ENCODE measurements at places on chromosomes 3 and 15.

GRCh38 chr3:157330206-157330605, 106.4 kb upstream of the PTX3 start:
- DNase-seq = no peak
- H3K4me1 ChIP-seq = no peaks in the 10 kb centered on the region

GRCh38 chr3:137963463-137963862, 46.5 kb upstream of the CLDN18 start:
- H3K36me3 ChIP-seq = no peaks in the 10 kb centered on the region
- H3K4me1 ChIP-seq = peaks cover 2% of the 10 kb centered on the region
- DNase-seq = no peak
- no peak overlapping the region for H3K27ac ChIP-seq
- no peaks in the 10 kb centered on the region for H3K27me3 ChIP-seq
- H3K4me3 ChIP-seq = no peak overlapping the region

DNA sequence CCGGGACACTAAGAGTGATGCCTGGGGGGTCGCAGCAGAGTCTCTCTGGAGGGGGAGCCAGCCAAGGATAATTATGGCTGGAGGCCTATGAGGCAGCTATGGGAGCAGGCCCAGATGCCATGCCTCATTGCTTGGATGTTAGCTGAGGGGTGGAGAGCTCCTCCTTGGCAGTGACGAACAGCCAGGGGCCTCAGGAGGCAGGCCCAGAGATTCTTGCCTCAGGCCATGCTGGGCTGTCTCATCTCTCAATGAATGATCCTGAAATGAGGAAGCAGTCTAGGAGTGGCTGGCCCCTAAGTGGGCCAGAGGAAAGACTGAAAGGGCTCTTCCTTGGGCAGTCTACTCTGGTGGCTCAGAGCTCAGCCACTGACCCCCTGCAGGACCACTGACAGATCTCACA, 21.3 kb downstream of the KIF9 start:
- no peak overlapping the region for H3K4me3 ChIP-seq
- H3K36me3 ChIP-seq = no peaks in the 10 kb centered on the region
- H3K27ac ChIP-seq = no peak overlapping the region
- no peak for DNase-seq

DNA sequence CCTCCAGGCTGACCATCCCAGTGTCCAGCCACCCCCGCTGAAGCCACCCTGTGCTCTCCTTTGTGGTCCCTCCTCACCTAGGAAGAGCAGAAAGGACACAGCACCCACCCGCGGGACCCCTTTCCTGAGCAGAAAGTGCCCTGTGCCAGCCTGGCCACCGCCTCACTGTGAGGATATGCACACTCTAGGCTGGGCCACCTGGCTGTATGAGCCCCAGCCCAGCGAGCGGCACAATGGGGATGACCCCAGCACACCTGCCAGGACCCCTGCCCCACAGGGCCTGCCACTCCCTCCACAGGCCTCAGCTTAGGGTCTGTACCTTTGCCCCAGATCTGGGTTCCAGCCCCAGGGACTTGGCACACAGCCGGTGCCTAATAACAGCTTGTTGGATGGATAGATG, 47.9 kb upstream of the FURIN start:
- no peaks in the 10 kb centered on the region for H3K4me1 ChIP-seq
- no peaks in the 10 kb centered on the region for H3K27me3 ChIP-seq
- H3K36me3 ChIP-seq = peaks cover 4% of the 10 kb centered on the region
- H3K4me3 ChIP-seq = no peak overlapping the region

DNA sequence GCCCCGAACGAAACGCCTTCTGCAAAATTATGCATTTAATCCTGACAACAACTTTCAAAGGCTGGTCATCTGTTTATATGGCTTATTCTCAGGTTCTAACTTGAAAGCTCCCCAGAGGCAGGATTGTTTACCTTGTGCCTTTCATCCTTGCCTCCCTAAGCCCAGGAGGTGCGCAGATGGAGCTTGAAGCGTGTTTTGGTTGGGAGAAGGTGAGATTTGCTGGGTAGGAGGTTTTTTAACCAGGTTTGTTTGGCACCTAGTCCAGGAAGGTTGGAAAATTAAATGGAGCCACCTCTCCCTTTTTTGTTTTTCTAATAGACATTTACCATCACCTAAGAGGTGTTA, 675 bp downstream of the TSEN2 start:
- H3K27ac ChIP-seq = no peak overlapping the region
- peaks cover 3% of the 10 kb centered on the region for H3K4me1 ChIP-seq
- peak overlapping the region; percentile 92 for H3K4me3 ChIP-seq

GRCh38 chr15:70777170-70777926, 14.0 kb upstream of the UACA start:
- H3K36me3 ChIP-seq = no peaks in the 10 kb centered on the region
- no peak overlapping the region for H3K4me3 ChIP-seq
- no peak overlapping the region for H3K27ac ChIP-seq
- no peaks in the 10 kb centered on the region for H3K27me3 ChIP-seq
- no peaks in the 10 kb centered on the region for H3K4me1 ChIP-seq

DNA sequence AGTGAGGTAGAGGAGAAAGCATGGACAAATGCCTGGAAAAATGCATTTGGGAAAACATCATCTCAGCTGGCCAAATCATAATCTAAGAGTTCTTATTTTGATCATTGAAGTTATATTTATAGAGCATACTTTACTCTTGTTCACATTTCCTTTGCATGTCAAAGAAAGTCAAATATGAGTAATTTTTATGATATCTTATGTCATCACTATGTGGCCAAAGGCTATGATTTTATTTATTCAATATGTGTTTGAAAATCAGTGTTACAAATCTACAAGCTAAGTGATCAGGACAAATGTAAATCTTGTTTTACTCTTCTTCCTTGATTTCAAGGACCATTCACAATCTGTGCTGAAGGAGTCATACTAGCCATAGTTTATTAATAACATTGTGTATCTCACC, 237.2 kb upstream of the DPH6 start:
- H3K4me1 ChIP-seq = no peaks in the 10 kb centered on the region
- no peaks in the 10 kb centered on the region for H3K27me3 ChIP-seq
- H3K36me3 ChIP-seq = no peaks in the 10 kb centered on the region
- no peak overlapping the region for H3K27ac ChIP-seq
- DNase-seq = no peak

- DNase-seq = no peak
- H3K4me3 ChIP-seq = no peak overlapping the region
- H3K27ac ChIP-seq = no peak overlapping the region
- H3K36me3 ChIP-seq = no peaks in the 10 kb centered on the region
- peaks cover 7% of the 10 kb centered on the region for H3K4me1 ChIP-seq
Observed at GRCh38 chr15:51844747-51845426, 15.4 kb downstream of the TMOD3 start.

GRCh38 chr3:52777959-52778805, 783 bp downstream of the ITIH1 start:
- no peaks in the 10 kb centered on the region for H3K36me3 ChIP-seq
- DNase-seq = no peak
- H3K27me3 ChIP-seq = no peaks in the 10 kb centered on the region
- H3K4me3 ChIP-seq = no peak overlapping the region
- no peak overlapping the region for H3K27ac ChIP-seq
- peaks cover 3% of the 10 kb centered on the region for H3K4me1 ChIP-seq

- H3K4me3 ChIP-seq = no peak overlapping the region
- H3K27ac ChIP-seq = no peak overlapping the region
- no peaks in the 10 kb centered on the region for H3K36me3 ChIP-seq
- no peaks in the 10 kb centered on the region for H3K4me1 ChIP-seq
- no peaks in the 10 kb centered on the region for H3K27me3 ChIP-seq
Observed at GRCh38 chr3:97736928-97737327, 27.6 kb upstream of the ARL6 start.

- H3K4me1 ChIP-seq = no peaks in the 10 kb centered on the region
- no peak for DNase-seq
- no peak overlapping the region for H3K4me3 ChIP-seq
- H3K36me3 ChIP-seq = no peaks in the 10 kb centered on the region
- H3K27ac ChIP-seq = no peak overlapping the region
- H3K27me3 ChIP-seq = no peaks in the 10 kb centered on the region
Observed at GRCh38 chr15:66798426-66799061, 96.5 kb downstream of the SMAD6 start.

- DNase-seq = no peak
- H3K27me3 ChIP-seq = no peaks in the 10 kb centered on the region
- no peaks in the 10 kb centered on the region for H3K36me3 ChIP-seq
- no peak overlapping the region for H3K4me3 ChIP-seq
Observed at GRCh38 chr3:194760494-194761137, 74.9 kb downstream of the FAM43A start.

GRCh38 chr3:42001777-42002176, 39.9 kb upstream of the ULK4 start:
- no peak for DNase-seq
- no peak overlapping the region for H3K4me3 ChIP-seq
- H3K27ac ChIP-seq = no peak overlapping the region
- H3K4me1 ChIP-seq = no peaks in the 10 kb centered on the region
- H3K36me3 ChIP-seq = peaks cover 2% of the 10 kb centered on the region

DNA sequence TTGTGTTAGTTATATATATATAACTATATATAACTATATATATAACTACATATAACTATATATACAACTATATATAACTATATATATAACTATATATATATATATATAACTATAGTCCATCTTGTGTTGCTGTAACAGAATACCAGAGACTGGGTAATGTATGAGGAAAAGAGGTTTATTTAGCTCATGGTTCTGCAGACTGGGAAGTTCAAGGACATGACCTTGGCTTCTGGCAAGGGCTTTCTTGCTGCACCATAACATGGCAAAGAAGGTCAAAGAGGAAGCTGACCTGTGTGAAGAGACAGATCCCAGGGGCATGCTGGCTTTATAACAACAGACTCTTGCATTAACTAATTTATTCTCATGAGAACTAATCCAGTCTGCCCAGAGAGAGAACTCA, 27.6 kb downstream of the KBTBD12 start:
- H3K36me3 ChIP-seq = no peaks in the 10 kb centered on the region
- H3K27ac ChIP-seq = no peak overlapping the region
- no peaks in the 10 kb centered on the region for H3K27me3 ChIP-seq
- H3K4me3 ChIP-seq = no peak overlapping the region
- no peaks in the 10 kb centered on the region for H3K4me1 ChIP-seq

GRCh38 chr3:180624714-180625113, 22.8 kb downstream of the TTC14 start:
- no peak for DNase-seq
- no peak overlapping the region for H3K27ac ChIP-seq
- H3K36me3 ChIP-seq = peaks cover 26% of the 10 kb centered on the region

GRCh38 chr15:101142711-101143110, 109.1 kb downstream of the CHSY1 start:
- no peaks in the 10 kb centered on the region for H3K4me1 ChIP-seq
- H3K4me3 ChIP-seq = no peak overlapping the region
- H3K27me3 ChIP-seq = no peaks in the 10 kb centered on the region
- no peaks in the 10 kb centered on the region for H3K36me3 ChIP-seq

DNA sequence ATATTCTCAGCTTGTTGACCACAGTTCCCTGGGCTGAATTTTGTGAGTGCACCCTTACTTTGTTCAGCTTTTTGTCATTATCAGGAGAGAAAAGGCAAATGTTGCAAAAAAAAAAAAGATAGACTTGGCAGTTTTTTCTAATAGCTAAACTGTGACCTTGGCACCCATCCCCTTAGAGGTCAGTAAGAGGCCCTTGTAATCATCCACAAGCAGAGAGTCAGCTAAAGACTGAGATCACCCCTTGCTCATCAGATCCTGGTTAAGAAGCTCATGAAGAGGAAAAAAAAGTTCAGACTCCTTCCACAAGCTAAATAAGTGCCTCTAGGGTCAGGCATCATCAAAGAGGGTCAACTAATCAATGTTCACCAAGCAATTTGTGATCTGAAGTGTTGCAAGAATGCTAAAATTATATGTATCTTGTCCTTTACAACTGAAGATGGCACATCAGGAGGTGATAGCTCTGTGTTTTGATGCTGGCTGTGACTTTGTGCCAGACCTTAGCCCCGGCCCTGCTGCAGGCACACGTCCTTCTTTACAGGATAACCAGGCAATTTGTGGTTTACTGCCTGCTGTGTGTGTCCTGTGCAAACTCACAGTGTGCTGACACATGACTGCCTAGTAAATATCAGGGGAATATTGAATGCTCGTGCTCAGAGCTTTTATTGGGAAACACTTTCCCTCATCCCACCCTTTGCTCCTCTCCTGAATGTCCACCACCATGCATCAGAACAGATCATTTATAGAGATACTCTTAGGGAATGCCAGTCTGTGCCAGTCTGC, 262.9 kb downstream of the IL5RA start:
- H3K4me3 ChIP-seq = no peak overlapping the region
- DNase-seq = no peak
- no peaks in the 10 kb centered on the region for H3K36me3 ChIP-seq
- H3K4me1 ChIP-seq = no peaks in the 10 kb centered on the region
- no peaks in the 10 kb centered on the region for H3K27me3 ChIP-seq
- H3K27ac ChIP-seq = no peak overlapping the region

DNA sequence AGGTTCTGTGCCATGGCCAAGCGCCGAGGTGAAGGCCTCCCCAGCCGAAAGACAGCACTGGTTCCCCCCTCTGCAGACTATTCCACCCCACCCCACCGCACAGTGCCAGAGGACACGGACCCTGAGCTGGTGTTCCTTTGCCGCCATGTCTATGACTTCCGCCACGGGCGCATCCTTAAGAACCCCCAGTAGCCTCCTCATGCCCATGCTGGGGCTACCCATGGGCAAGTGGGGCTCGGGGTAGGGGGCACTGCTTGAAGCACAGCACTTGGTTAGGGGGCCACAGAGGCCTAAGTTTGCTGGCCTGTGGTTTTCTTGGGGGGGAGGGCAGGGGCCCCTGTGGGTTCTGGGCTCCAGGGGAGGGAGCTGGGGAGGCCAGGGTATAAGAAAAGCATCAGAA, 4.8 kb upstream of the CHST14 start:
- no peak for DNase-seq
- no peaks in the 10 kb centered on the region for H3K27me3 ChIP-seq
- H3K36me3 ChIP-seq = peaks cover 23% of the 10 kb centered on the region
- H3K27ac ChIP-seq = no peak overlapping the region

GRCh38 chr3:171648069-171648468, 162.2 kb downstream of the PLD1 start:
- H3K4me1 ChIP-seq = no peaks in the 10 kb centered on the region
- no peaks in the 10 kb centered on the region for H3K27me3 ChIP-seq

GRCh38 chr15:79195802-79196201, 86.7 kb upstream of the ANKRD34C start:
- H3K27ac ChIP-seq = no peak overlapping the region
- DNase-seq = no peak
- H3K36me3 ChIP-seq = no peaks in the 10 kb centered on the region
- H3K4me3 ChIP-seq = no peak overlapping the region
- peaks cover 5% of the 10 kb centered on the region for H3K4me1 ChIP-seq
- H3K27me3 ChIP-seq = no peaks in the 10 kb centered on the region

DNA sequence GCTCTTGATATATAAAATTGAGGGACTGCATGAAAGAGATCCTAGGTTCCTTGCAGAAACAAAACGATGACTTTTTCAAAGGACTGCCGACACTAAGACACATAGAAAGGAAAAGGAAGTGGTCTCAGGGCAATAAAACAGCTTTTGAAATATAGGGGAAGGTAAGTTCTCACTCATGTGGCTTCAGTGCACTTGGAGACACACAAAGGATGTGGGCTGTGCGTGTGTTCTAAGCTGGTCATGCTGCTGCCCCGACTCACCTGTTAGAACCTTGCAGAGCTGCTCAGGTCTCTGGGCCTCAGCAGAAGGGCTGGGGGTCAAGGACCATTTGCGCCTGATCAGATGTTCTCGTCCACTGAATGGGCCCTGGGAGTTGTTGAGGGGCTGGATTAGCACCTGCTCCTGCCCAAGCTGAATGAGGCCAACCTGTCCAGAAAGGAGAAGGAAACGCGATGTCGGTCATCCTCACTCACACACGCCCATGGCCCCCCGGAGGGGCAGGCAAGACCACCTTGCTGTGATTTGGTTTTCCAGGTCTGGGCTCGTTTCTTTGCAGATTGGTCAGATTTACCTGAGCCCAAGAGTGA, 11.1 kb downstream of the ADAMTS17 start:
- H3K27ac ChIP-seq = no peak overlapping the region
- no peaks in the 10 kb centered on the region for H3K36me3 ChIP-seq
- 0 out of 2 replicates have a peak, but pooled peaks cover 2% of the 10 kb centered on the region for H3K4me1 ChIP-seq
- no peak overlapping the region for H3K4me3 ChIP-seq
- peak; percentile 15 for DNase-seq
